SJSA1 (cell line): ENCODE measurements at places on chromosomes 13 and 19.

- DNase-seq: no peak
These were observed 183.4 kb downstream of the USP12 start for GRCh38 chr13:26988059-26988769.

GRCh38 chr13:110458594-110459365 lies 102.7 kb downstream of the RAB20 start:
- no peak for DNase-seq

- DNase-seq: peak; percentile 95
These were observed 8.7 kb downstream of the EML2 start for GRCh38 chr19:45630463-45630862.

DNA sequence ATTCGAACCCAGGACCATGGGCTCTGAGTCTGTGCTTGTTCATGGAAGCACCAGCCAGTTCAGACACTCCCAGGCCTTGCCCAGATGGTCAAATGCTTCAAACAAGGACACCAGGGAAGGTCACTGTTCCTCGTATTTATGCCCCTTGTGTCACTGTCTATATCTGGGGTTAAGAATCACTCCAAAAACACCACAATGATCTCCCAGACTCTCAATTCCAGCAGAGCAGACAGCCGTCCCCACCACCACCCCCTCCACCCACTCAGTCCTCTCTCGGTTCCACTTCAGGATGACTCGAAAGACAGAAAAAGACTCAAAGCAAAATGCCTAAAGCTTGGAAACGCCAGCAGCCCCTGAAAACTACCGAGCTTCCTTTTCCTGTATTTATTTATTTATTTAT lies 79.0 kb downstream of the INSR start:
- no peak for DNase-seq

- DNase-seq: no peak
These were observed 3.8 kb downstream of the CDX2 start for GRCh38 chr13:27965343-27965739.

- DNase-seq: no peak
These were observed 42.2 kb upstream of the CEACAM21 start for GRCh38 chr19:41533671-41534215.

DNA sequence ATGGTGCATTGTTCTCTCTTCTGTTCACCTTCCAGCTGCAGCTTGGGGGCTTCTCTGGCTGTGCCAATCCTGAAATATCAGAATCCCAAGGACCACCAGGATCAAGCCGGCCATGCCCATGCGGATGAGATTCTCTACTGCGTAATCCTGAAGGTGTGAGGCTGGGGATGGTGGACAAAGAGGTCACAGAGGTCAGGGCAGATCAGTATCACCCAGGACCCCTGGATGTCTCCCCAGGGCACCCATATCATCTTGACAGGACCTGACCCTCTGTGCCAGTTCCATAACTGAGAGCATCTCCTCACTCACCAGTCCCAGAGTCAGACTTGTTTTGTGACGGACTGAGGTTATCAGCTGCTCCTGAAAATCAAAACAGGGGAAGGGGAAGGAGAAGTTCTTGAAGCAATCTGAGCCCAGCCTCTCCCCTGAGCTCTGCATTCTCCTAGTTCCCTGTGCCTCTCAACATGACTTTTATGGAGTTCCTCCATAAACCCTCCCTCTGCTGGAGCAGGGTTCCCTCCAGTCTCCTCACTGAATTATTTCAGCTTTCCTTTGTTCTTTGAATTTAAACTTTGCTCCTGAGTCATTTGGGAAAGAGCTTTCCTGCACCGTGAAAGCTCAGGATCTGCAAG lies 5.5 kb downstream of the LILRA5 start:
- no peak for DNase-seq

GRCh38 chr13:27968316-27969081 lies 616 bp downstream of the CDX2 start:
- no peak for DNase-seq

DNA sequence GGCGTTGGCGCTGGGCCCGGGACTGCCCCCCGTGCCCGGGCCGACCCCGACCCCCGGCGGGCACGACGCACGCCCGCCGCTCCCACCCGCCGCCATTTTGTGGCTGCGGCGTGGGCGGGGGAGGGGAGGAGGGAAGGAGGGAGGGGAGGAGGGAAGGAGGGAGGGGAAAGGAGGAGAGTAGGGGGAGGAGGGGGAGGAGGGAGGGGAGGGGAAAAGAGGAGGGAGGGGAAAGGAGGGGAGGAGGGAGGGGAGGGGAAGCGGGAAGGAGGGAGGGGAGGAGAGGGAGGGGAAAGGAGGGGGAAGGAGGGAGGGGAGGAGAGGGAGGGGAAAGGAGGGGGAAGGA lies at the start of gene BTBD2:
TSS of gene BTBD2 (minus strand) at position 107 of the 343 bp plus-strand sequence. CDS start at position 96, 11 bp downstream.
- DNase-seq: no peak

DNA sequence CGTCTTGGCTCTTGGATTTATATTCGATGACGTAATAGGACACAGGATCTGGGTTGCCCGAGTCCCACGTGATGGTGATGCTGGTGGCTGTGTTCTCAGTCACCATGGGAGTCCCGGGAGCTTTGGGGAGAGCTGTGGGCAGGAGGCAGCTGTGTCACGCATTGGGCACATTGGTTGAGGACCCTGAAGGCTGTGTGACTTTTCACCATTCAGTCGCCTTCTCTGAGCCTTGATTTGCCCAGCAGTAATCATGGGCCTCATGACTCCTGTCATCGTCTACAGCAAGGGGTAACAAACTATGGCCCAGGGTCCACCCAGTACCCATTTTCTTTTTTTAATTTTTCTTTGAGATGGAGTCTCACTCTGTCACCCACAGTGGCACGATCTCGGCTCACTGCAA lies 96.3 kb downstream of the PTPRS start:
- no peak for DNase-seq

GRCh38 chr19:44648631-44649251 lies 5.0 kb downstream of the PVR start:
- peak; percentile 86 for DNase-seq

DNA sequence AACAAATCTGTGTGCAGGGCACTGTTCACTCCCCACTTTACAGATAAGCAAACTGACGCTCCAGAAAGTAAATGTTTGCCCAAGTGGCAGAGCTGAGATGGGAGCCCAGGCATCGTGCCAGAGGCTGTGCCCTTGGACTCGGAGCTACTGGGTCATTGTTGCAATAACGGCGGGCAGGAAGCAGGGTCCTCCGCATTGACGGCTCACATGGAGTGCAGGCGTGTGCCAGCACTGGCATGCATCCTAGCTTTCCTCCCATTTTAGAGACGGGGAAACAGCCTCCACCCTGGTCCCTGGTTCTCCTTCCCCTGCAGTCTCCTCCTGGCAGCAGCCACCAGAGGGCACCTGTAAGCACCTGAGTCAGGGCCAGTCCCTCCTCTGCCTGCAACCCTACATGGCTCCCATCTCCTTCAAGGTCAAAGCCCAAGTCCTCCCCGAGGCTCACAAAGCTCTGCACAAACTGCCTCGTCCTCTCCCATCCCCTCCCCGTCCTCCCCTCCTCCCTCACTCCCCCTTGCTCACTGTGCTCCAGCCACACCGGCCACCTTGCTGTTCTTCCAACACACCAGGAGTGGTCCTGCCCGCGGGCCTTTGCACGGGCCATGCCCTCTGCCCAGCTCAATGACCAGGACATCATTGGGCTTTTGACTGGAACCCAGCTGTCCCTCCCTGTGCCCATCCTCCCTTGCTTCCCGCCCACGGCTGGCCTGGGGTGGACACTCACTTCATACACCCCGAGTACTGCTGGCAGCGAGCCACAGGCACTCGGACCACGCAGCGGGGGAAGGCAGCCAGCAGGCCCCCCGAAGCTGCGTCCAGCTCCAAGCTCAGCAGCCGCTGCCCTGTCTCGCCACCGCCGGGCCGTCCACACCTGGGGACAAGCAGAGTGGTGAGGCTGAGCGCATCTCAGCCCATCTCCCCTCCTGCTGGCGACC lies 7.7 kb upstream of the LRG1 start:
- DNase-seq: no peak

GRCh38 chr13:28607187-28607955 lies 51.6 kb upstream of the POMP start:
- no peak for DNase-seq

GRCh38 chr19:15937771-15938170 lies 3.4 kb upstream of the CYP4F11 start:
- DNase-seq: no peak

DNA sequence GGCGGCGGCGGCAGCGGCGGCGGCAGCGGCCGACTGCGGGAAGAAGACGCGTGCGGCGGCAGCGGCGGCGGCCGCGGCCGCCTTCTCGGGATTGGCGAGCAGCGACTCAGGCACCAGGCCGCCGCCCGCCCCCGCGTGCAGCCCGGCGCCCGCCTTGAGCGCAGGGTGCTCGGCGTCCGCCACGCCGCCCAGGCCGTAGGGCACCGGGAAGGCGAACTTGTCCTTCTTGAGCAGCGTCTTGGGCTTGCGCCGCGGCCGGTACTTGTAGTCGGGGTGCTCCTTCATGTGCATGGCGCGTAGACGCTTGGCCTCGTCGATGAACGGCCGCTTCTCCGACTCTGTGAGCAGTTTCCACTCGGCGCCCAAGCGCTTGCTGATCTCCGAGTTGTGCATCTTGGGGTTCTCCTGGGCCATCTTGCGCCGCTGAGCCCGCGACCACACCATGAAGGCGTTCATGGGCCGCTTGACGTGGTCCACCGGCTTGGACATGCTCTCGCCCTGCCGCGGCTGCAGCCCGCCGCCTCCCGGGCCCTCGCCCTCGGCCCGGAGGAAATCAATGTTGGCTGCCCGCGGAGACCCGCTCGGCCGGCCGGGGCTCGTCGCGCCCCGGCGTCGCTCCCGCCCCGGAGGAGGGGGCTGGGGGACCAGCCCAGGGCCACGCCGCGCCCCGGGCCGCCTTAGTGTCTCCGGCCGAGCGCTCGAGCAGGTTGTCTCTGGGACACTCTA lies 621 bp downstream of the SOX21 start:
- DNase-seq: no peak

- DNase-seq: peak; percentile 61
These were observed at the start of gene TICAM1 for GRCh38 chr19:4831304-4831978. TSS of gene TICAM1 (minus strand) at chr19:4831712. CDS start at chr19:4818377, 13,335 bp downstream.

DNA sequence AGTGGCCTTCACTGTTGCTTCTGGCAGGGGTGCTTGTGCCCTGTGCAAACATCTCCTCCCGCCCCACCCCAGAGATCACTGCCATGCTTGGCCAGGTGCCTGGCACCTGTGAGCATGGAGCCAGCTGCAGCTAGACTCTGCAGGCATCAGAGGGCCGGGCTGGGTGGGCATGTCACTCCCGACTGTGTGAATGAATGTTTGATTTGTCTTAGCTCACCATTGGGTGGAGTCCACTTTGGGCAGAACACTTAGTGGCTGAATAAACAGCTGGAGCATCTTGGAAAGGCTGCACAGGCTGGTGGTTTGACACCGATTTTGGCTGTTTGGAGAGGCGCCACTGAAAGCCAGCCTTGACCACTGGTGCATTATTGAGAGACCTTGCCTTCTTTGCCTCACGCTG lies 267.3 kb downstream of the DLEU7 start:
- DNase-seq: no peak

- no peak for DNase-seq
These were observed 249.8 kb downstream of the DCLK1 start for GRCh38 chr13:35881360-35881759.

DNA sequence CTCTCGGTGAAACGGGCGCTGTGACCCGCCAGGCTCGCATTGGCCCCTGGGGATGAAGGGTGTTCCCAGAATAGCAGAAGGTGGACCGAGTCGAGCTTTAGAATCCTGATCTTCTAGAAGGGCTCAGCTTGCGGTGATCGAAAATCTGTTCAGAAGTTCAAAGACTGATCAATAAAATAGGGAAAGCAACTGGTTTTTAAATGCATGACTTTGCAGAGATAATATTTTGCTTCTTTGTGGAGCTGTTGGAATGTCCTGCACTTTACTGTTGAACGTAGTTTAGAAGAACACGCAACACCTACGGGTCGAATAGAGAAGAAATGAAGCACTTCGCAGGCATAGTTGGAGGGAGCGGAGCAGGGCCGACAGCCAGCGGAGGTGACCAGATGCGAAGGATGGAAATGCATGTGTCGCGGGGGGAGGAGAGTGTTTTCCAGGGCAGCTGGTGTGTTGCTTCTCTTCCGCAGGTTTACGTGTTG lies 766 bp downstream of the CEBPG start:
- no peak for DNase-seq

DNA sequence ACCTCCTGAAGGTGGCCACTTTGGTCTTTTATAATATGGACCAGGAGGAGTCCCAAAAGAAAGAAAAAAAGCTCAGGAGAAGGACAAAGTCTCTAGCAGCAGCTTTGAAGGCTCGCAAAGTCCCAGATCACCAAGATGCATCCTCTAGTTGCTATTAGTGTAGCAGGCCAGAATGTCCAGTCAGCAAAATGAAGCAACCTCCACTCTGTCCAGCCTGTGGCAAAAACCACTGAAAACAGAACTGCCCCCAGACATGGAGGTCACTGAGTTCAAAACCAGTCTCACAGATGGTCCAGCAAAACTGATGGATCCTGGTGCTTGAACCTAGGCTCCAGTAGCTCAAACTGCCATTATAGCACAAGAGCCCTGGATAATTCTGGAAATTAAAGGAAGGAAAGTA lies 10.4 kb downstream of the LILRB4 start:
- no peak for DNase-seq

- no peak for DNase-seq
These were observed 682 bp downstream of the PIK3R2 start for GRCh38 chr19:18153556-18154134.

- DNase-seq: peak; percentile 28
These were observed 2.0 kb upstream of the RCBTB1 start for GRCh38 chr13:49587311-49587847.

- DNase-seq: no peak
These were observed 15.8 kb downstream of the ARHGAP33 start for GRCh38 chr19:35790981-35791813.

DNA sequence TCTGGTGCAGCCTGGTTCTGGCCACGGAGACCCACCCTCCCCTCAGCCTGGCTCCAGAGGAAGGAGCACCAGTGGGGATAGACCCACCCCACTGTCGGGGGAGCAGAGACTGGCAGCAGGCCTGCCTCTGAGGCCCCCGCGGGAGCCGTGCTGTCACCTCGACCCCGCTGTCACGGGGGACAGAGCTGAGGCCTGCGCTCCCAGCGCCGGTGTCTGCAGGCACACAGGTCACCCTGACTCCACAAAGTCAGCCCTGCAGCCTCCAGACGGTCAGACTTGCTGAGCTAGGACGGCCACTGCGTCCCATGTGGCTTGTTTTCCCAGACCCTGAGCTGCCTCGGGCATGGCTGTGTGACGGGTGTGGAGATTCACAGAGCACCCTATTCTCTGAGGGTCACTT lies 32.3 kb downstream of the GNG7 start:
- no peak for DNase-seq

- no peak for DNase-seq
These were observed 7.3 kb upstream of the HS6ST3 start for GRCh38 chr13:96082640-96083039.

GRCh38 chr19:33953023-33953422 lies 156.4 kb downstream of the KCTD15 start:
- peak; percentile 18 for DNase-seq

GRCh38 chr19:2729943-2730818 lies 9.0 kb upstream of the DIRAS1 start:
- peak; percentile 43 for DNase-seq

- DNase-seq: peak; percentile 24
These were observed 53.4 kb downstream of the FLT3 start for GRCh38 chr13:28046981-28047380.

DNA sequence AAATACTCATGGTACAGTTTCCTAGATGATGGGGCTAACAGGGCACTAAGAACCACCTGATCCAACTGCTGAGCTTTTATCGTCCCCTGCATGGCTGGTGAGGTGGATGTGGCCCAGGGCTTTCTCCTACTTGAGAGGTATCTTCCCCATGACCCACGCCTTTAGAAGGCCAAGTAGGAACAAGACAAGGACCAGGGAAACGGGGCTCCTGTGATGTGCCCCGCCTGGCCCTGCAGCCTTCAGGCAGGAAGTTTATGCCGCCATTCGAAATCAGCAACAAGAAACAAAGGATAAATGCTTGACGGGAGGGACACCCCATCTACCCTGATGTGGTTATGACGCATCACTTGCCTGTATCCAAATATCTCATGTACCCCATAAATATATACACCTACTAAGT lies 4.1 kb downstream of the NLRP13 start:
- no peak for DNase-seq
